ENCODE measurements at places on chromosomes 3 and 15.

GRCh38 chr15:71259866-71260265 lies 144.6 kb downstream of the THSD4 start:
- DNase-seq = no peak

- DNase-seq = no peak
These were observed 37.8 kb upstream of the ATP10A start for GRCh38 chr15:25900901-25901300.

DNA sequence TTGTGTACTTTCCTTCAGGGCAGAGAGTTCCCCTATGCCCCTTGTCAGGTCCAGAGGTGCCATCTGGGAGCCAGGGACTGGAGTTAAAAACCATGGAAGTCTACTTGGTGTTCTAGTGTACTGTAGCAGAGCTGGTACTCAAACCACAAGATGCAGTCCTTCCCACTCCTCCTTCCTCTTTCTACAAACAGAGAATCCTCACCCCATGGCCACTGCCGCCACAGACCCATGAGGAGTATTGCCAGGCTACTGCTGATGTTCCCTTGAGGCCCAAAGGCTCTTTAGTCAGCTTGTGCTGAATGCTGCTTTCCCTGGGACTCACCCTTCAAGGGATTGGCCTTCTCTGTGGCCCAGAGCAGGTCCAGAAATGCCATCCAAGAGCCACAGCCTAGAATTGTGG lies 229.2 kb upstream of the ZPLD1 start:
- no peak for DNase-seq

DNA sequence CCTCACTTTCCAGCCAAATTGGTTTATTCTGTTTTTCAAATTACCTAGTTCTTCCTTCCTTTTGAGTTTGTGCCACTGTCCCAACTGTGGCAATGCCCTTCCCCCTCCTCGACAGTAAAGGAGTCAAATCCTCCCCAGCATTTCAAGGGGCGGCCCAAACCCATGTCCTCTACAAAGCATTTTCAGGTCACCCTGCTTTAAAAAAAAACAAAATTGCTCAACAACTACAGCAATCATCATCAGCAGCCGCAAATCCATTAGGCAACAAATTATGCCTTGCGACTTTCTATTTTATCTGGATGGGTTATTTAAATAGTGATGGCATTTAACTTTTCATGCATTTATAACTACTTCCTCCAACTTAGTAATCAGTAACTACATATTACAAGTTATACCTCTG lies 32.7 kb downstream of the PLD1 start:
- no peak for DNase-seq

GRCh38 chr3:39015418-39015817 lies 36.3 kb downstream of the SCN11A start:
- no peak for DNase-seq

DNA sequence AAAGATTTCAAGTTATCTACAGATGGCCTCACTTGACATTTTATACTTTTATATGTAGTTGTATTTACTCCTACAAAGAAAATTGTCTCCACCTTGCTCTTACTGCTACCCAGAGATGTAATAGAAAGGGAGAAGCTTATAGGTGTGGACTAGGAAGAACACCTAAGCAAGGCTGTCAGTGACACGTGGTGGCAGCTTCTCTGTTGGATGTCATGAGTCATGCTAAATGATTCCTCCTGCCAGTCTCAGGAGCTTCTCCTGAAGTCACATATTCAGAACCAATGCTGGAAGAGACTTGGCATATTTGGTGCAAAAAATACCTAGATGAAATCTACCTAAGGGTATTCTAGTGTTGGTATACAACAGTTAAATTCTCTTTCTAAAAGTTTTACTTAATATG lies 184.7 kb downstream of the LRRC3B start:
- no peak for DNase-seq

DNA sequence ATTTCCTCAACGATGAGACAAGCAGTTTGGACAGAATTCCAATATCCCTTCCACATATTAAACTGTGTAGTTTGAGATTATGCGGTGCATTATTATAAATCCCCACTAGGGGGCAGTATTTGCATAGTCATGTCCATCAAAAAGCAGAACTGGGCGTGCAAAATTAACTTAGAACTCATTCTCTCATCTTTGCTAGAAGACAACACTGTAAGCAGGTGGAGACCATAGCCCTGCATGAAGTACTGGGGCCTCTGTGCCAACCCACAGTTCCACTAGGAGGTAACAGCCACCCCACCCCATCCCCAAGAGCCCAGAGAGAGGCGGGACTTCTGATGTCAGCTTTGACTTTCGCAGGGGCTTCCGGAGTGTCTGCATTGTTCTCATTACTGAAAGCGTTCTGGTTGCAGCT lies 106.6 kb upstream of the TMC3 start:
- DNase-seq = peak; percentile 25

- no peak for DNase-seq
These were observed 22.4 kb downstream of the CCDC12 start for GRCh38 chr3:46954178-46954577.

GRCh38 chr15:52652286-52652685 lies 26.9 kb downstream of the ATOSA start:
- no peak for DNase-seq

- DNase-seq = no peak
These were observed 22.5 kb downstream of the DCAF1 start for GRCh38 chr3:51477360-51477711.
